Fibroblast of lung (primary cell): ENCODE measurements at places on chromosomes 11 and 22. TPM values are rescaled to one million over a fixed set of nuclear protein-coding genes. Genes with fewer than 3 reads are reported as not detected.

MUC6 gene
- total RNA-seq: not detected in 2 replicates

MRGPRE gene
- under 0.01 and 0.17 TPM in 2 replicates for total RNA-seq

- DNase-seq: peak; percentile 88
These were observed 454.7 kb upstream of the DDI1 start for GRCh38 chr11:103581760-103582159.

DNA sequence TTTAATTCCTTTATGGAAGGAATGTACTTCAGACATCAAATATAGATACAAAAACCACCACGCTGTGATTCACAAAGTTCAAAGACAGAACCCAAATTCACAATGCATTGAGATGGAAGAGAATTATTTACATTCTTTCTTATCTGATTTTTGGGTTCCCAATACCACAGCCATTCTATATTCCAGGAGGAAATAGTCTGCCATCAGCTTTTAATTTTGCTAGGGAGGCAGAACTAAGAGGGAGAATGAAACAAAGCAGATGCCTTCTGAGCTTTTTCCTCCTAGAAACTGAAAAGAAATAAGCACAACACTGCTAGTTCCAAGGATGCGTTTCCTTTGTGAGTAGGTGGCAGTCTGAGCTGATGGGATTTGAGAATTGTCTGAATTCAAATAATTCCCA lies 283.0 kb upstream of the NARS2 start:
- DNase-seq: peak; percentile 57

GRCh38 chr11:64246871-64247728 lies at the start of gene PPP1R14B:
TSS of gene PPP1R14B (minus strand) at chr11:64246943. CDS start at chr11:64246673, 270 bp downstream.
- DNase-seq: peak; percentile 77

DNA sequence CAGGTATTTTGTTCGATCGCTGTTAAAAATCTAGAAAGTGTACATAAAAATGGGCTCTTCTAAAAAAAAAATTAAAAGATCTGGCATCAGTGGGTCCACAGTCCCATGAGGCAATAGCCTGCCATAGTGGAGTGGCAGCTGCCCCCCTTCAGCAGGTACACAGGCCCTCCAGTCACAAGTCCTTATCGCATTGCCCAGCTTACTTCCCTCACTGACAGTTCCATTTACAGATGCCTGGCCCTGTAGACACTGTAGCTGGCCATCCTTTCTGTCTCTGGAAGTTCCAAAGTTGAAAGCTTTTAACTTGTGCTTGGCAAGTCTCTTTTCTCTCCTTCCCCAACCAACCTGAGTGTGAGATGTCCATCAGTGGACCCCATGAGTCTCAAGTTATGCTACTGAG lies 11.4 kb downstream of the ZNRF3 start:
- no peak for DNase-seq

GRCh38 chr22:38943201-38943600 lies 14.2 kb upstream of the APOBEC3A start:
- DNase-seq: no peak

DNA sequence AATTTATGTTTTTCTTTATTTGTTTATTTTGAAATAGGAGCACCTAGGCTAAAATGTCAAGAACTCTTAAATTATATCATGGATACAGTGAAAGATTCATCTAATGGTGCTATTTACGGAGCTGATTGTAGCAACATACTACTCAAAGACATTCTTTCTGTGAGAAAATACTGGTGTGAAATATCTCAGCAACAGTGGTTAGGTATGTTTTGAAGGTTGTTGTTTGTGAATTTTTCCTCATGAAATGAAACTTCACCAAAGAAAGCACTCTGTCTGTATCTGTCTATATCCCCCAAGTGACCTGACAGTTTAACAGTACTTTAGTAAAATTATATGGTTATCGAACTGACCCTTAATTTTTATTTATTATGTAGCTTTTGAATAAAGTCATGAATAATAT lies 12.8 kb downstream of the ATM start:
- DNase-seq: no peak

GRCh38 chr22:49871482-49871881 lies 17.8 kb downstream of the ZBED4 start:
- no peak for DNase-seq
